ENCODE measurements at places on chromosomes 6 and 20.

DNA sequence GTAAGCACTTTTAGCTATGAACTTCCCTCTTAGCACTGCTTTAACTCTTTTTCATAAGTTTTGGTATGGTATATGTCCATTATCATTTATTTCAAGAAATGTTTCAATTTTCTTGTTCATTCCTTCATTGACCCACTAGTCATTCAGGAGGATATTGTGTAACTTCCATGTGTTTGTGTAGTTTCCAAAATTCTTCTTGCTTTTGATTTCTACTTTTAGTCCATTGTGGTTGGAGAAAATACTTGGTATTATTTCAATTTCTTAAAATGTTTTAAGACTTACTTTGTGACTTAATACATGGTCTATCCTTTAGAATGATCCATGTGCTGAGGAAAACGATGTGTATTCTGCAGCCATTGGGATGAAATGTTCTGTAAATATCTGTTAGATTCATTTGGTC is 176.5 kb downstream of the CENPW start:
- no peak for DNase-seq

GRCh38 chr20:25254986-25255680 is 7.2 kb downstream of the PYGB start:
- DNase-seq = no peak

DNA sequence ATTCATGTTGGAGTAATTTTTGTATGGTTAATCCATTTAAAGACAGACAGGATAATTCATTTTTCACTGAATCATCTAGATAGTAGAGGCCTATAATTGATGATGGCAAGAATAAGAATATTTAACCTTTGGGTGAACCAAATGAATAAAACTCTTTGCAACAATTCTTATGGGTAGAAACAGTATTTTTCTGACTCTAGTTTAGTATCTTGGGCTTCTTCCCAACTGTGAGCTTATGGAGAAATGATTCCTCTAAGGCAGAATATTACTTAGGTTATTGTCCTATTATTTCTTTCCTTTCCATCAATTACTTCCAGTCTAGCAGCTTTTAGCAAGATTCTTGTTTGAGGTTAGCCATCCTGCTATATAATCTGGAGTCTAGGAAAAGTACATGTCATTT is 734.9 kb upstream of the FLRT3 start:
- DNase-seq = no peak

GRCh38 chr6:105759946-105760345 is 326.2 kb upstream of the PRDM1 start:
- no peak for DNase-seq

GRCh38 chr6:7975764-7976146 is 65.2 kb upstream of the TXNDC5 start:
- DNase-seq = no peak

GRCh38 chr6:158290659-158291058 is 21.6 kb upstream of the TULP4 start:
- no peak for DNase-seq

DNA sequence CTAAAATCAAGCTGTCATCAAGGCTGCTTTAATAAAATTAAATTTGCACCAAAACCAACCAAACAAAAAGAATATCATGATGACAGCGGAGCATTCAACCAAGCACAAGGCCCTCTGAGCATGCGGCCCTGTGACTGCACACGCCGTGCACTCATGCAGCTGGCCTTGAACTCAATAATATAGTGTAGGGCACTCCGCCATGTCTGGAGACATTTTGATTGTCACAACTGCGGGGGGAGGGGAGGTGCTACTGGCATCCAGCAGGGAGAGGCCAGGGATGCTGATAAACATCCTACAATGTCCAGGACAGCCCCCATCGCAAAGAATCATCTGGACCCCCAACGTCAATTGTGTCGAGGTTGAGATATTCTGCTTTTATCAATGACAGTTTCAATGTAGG is 9.7 kb downstream of the MOCS3 start:
- DNase-seq = no peak

Measured in left hindlimb (tissue), 1 donor.